ENCODE measurements at places on chromosomes 6 and 20.

- no peak for DNase-seq
Observed at GRCh38 chr6:145003145-145003544, 718.0 kb downstream of the UTRN start.

- no peak for DNase-seq
Observed at GRCh38 chr6:90458353-90459224, 128.3 kb downstream of the MAP3K7 start.

- no peak for DNase-seq
Observed at GRCh38 chr20:54040531-54040930, 29.9 kb downstream of the BCAS1 start.

- no peak for DNase-seq
Observed at GRCh38 chr6:151290877-151291721, 51.3 kb downstream of the AKAP12 start.

DNA sequence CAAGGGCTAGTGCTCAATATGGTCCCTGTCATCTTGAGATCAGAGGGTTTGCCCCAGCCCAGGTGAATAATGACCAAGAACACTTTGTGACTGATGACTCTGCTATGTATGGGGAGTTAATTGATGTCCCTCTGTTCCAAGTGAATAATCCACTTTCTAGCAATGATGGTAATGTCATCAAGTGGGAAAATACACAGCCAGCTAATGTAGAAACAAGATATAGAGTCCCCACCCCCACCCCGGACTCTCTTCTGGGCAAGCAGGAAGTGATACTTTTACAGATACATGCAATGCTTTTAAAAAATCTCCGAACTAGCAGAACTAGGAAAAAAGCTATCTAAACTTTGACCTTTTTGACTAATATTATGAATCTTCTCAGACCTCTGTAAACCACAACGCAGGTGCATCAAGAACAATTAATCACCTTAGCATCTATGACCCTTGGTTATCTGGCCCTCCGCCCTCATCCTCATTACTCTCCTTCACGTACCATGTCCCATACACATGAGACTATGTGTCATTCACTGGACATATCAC is 30.5 kb downstream of the CNR1 start:
- peak; percentile 25 for DNase-seq

DNA sequence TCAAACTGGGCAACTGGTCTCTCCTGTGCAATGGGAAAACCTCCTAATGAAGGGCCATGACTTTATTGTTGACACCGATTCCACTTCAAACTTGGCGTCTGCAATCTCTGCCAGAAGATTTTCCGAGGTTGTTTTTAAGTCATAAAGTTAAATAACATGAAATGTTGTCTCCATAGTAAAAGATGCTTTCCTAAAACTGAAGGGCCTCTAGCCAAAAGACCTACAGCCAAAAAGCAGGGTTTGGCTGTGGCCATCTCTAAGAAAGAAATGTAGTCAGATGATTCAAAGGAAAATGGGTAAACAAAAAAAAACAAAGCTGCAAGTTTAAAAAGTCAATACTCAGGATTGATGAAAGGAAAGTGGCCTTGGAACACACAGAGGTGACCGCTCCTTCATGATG is 14.1 kb downstream of the CD93 start:
- no peak for DNase-seq

All from GM12891 (cell line).